A549 treated with AZD2906 at 1 μM for 4 hours (cell line): ENCODE measurements at places on chromosomes 12 and 14. TPM values are rescaled to one million over a fixed set of nuclear protein-coding genes. Genes with fewer than 3 reads are reported as not detected.

RERG gene
- total RNA-seq: 0.21 to 0.28 TPM (median 0.25 TPM) in 5 replicates

RPL10L gene
- not detected in 5 replicates for total RNA-seq

OR6C2 gene
- not detected in 5 replicates for total RNA-seq

CDC42BPB gene
- 69.2 to 96.9 TPM (median 81.0 TPM) in 5 replicates for total RNA-seq

DPPA3 gene
- total RNA-seq: not detected in 5 replicates

FAM234B gene
- total RNA-seq: 3.8 to 5.0 TPM (median 4.3 TPM) in 5 replicates

SLC6A13 gene
- total RNA-seq: 0.22 to 0.36 TPM (median 0.26 TPM) in 5 replicates

GALNT9 gene
- 2.8 to 5.5 TPM (median 4.2 TPM) in 5 replicates for total RNA-seq

ENDOU gene
- total RNA-seq: 0.02 to 0.07 TPM (median 0.05 TPM) in 4 of 5 replicates, not detected in the other

GPR68 gene
- 0.24 to 0.49 TPM (median 0.38 TPM) in 5 replicates for total RNA-seq

SERPINA10 gene
- not detected in 5 replicates for total RNA-seq

TMEM179 gene
- 0.29 to 0.54 TPM (median 0.39 TPM) in 5 replicates for total RNA-seq

C12orf76 gene
- 6.6 to 7.6 TPM (median 7.0 TPM) in 5 replicates for total RNA-seq

RNASE3 gene
- total RNA-seq: not detected in 5 replicates

ST8SIA1 gene
- 0.06 to 0.07 TPM in 2 of 5 replicates, not detected in the others for total RNA-seq

KLRK1 gene
- total RNA-seq: 0.18 TPM in 1 of 5 replicates, not detected in the others

DAO gene
- total RNA-seq: not detected in 5 replicates

ZC3H14 gene
- total RNA-seq: 56.4 to 63.6 TPM (median 62.2 TPM) in 5 replicates

SPTB gene
- total RNA-seq: 1.4 to 1.7 TPM (median 1.5 TPM) in 5 replicates

SERPINA6 gene
- total RNA-seq: 1.4 to 2.0 TPM (median 1.6 TPM) in 5 replicates

LLPH gene
- 48.0 to 52.1 TPM (median 51.6 TPM) in 5 replicates for total RNA-seq

NGDN gene
- total RNA-seq: 57.8 to 65.9 TPM (median 60.1 TPM) in 5 replicates

AICDA gene
- total RNA-seq: 0.11 to 0.26 TPM (median 0.15 TPM) in 5 replicates

FOXG1 gene
- total RNA-seq: 0.09 to 0.22 TPM (median 0.19 TPM) in 5 replicates

NANOG gene
- total RNA-seq: 0.03 to 0.19 TPM (median 0.07 TPM) in 3 of 5 replicates, not detected in the others

ZNF410 gene
- 43.9 to 56.6 TPM (median 44.3 TPM) in 5 replicates for total RNA-seq

GSG1 gene
- 0.59 to 1.2 TPM (median 0.71 TPM) in 5 replicates for total RNA-seq
